Head of caudate nucleus (tissue), 42 donors: ENCODE measurements at places on chromosomes 12 and 14.

- no peak for DNase-seq
These were observed 72.9 kb downstream of the DAAM1 start for GRCh38 chr14:59261334-59261733.

- no peak for DNase-seq
These were observed 337.5 kb downstream of the FLRT2 start for GRCh38 chr14:85867450-85867849.

GRCh38 chr12:1656902-1657301 lies 27.9 kb downstream of the WNT5B start:
- no peak for DNase-seq

GRCh38 chr12:94149781-94150239 lies 1.4 kb downstream of the PLXNC1 start:
- DNase-seq: peak; percentile 33
